Brain pericyte (primary cell): ENCODE measurements at places on chromosomes 2 and 18.

GRCh38 chr2:19362755-19363473, 4.5 kb upstream of the OSR1 start:
- DNase-seq = no peak

- no peak for DNase-seq
These were observed 120.7 kb upstream of the CTAGE1 start for GRCh38 chr18:22538426-22538825.

GRCh38 chr2:1571477-1572417, 158.5 kb downstream of the TPO start:
- DNase-seq = no peak

- no peak for DNase-seq
These were observed 13.7 kb downstream of the GPR17 start for GRCh38 chr2:127659408-127660290.

- DNase-seq = no peak
These were observed 59.7 kb downstream of the CPS1 start for GRCh38 chr2:210616074-210616473.

GRCh38 chr2:109243526-109244303, 114.7 kb downstream of the SH3RF3 start:
- no peak for DNase-seq

GRCh38 chr2:185006481-185006880, 408.2 kb downstream of the ZNF804A start:
- DNase-seq = no peak

DNA sequence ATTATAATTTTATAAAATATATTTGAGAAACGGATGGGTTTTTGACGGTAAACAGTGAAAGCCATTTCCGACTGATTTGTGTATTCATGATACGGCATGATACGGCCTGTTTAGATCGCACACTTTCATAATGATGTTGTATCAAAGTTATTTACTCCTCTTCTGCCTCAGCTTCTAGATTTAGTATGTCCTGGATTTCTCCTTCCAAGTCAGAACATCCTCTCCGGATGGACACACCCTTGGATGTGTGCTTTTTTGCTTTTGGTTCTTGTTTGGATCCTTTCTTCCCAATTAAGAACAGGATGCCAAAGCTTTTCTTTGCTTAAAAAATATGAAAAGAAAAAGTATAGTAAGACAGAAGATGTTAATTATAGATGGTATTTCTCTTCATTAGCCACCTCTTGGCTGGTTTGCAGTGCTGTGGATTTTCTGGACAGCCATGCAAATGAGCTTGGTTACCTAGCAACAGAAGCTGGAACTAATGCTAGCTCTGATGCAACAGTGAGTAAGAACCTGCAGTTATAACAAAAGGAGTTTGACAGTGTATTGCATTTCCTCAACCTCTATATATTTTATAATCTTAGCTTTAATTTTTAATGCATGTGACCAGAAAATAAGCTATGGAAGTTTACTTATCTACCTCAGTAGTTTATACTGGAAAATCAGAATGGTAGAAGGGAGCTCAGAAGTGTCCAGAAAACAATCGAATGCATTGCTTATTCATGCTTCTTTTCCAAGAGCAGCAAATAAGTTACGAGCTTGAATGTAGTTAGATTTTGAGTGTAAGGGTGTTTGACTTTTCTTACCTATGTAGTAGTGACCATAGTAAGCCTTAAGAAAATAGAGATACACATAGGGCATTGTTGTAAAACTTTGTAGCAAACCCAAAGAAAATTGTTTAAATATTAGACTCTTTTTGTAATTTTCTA, 27.9 kb downstream of the RMND5A start:
- no peak for DNase-seq
